ENCODE measurements at places on chromosomes 11 and 22.

- no peak for DNase-seq
Measured at GRCh38 chr11:13734530-13734929, 66.1 kb downstream of the FAR1 start.

DNA sequence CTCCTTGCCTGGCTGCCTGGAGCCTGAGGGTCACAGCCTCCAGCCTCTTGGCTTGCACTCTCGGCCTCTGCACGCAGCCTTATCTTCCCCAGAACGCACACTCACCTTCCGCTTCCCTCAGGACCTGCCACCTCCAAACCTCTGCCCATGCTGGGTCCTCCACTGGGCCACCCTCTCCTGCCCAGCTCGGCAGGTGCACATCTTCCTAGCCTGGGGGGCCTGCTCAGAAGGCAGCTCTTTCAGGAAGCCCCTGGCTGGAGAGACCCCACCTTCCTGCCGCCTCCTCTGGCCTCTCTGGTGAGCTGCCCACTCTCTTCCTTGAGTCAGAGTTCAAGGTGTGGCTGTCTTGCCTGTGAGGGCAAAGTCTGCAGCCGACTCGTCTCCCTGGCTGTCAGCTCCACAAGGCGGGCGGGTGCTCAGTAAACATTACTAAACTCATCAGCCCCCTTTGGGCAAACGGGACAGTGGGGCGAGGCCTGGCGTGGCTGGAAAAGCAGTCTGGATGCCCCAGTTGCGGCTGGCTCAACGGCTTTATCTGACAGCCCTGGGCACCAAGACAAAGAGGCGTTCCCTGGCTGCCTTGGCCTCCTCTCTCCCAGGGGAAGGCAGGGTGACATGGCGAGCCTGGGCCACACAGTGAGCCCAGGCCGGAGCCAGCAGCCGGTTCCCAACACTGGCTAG lies 1.7 kb upstream of the LINC01488 start:
- DNase-seq = no peak

GRCh38 chr11:63553759-63554158 lies 9.4 kb downstream of the PLAAT2 start:
- no peak for DNase-seq

DNA sequence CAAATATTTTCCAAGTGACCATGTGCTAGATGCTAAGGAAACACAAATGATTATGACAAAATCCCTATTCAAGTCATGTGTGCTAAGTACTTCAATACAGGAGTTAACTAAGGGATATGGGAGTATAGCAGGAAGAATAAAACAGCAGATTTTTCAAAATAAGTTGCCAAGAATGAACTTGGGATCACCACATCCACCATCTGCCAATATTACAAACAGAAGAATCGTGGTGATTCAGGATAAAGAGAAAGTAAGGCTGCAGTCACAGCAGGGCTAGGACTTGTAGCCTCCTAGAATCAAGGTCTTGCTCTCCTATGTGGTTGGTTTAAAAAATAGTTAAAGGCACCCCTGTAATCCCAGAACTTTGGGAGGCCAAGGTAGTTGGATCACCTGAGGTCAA lies 34.3 kb downstream of the MRTFA start:
- no peak for DNase-seq

GRCh38 chr11:65593518-65594414 lies 1.8 kb downstream of the KCNK7 start:
- no peak for DNase-seq

DNA sequence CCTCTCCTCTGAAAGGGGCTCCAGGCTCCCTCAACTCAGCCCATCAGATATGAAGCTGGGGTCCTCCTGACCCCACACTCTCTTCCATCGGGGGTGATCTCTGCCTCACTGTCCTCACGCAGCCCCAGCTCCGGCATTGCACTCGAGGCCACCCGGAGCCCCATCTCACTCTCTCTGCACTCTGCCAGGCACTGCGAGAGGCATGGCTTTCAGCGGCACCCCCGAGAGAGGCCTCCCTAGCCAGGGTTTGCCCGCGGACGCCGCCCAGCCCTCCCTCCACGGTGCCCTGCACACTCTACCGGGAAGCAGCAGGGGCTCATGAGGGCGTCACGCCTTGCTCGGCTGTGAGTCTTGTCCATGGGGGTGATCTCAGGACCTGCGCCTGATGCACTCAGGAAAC lies 436.2 kb downstream of the BRD1 start:
- DNase-seq = no peak
